Bronchial epithelial cell (primary cell): ENCODE measurements at places on chromosomes 5 and 9. TPM values are rescaled to one million over a fixed set of nuclear protein-coding genes. Genes with fewer than 3 reads are reported as not detected.

CATSPER3 gene
- total RNA-seq: under 0.01 and 0.26 TPM in 2 replicates

IRX2 gene
- 11.3 and 14.0 TPM in 2 replicates for total RNA-seq

TTC23L gene
- total RNA-seq: under 0.01 and 0.26 TPM in 2 replicates

CARTPT gene
- not detected in 2 replicates for total RNA-seq

ZNF366 gene
- total RNA-seq: not detected in 2 replicates

RFESD gene
- total RNA-seq: 1.6 and 2.2 TPM in 2 replicates

MARCHF11 gene
- total RNA-seq: not detected in 2 replicates

CCNJL gene
- total RNA-seq: 4.2 and 4.4 TPM in 2 replicates

PCDHGA12 gene
- 0.79 and 1.4 TPM in 2 replicates for total RNA-seq

CARD9 gene
- total RNA-seq: 0.51 and 0.53 TPM in 2 replicates

SPATA31C1 gene
- not detected in 2 replicates for total RNA-seq

GPR151 gene
- not detected in 2 replicates for total RNA-seq

HMCN2 gene
- under 0.01 TPM in 2 replicates for total RNA-seq

LAMC3 gene
- total RNA-seq: not detected in 2 replicates

WWC1 gene
- 20.8 and 23.2 TPM in 2 replicates for total RNA-seq

SLC45A2 gene
- not detected in 2 replicates for total RNA-seq

FSTL4 gene
- 0.26 TPM in 1 of 2 replicates, not detected in the other for total RNA-seq

SPAG8 gene
- 0.13 and 0.26 TPM in 2 replicates for total RNA-seq

LIX1 gene
- total RNA-seq: not detected in 2 replicates
